ACHN (cell line): ENCODE measurements at places on chromosomes 2 and 18.

GRCh38 chr2:45399040-45399784 lies 211.9 kb downstream of the SRBD1 start:
- DNase-seq = no peak

DNA sequence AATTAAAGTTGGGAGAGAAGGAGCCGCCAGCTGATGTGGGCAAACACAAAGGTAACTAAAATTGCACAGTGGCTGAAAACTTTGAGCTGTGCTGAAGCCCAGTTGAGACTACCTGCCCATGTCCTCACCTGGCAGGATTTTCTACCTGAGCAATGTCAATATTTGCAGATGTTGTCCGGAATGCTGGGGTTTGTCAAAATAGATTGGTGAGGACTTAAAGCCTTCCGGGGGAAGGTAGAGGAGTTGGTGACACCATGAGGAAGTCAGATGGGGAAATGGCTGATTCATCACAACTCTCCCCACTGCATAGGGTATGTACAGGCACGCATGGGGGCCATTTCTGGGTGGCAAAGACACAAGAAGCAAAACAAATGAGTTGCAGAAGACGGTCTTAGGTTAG lies 114.9 kb downstream of the ALK start:
- DNase-seq = no peak

DNA sequence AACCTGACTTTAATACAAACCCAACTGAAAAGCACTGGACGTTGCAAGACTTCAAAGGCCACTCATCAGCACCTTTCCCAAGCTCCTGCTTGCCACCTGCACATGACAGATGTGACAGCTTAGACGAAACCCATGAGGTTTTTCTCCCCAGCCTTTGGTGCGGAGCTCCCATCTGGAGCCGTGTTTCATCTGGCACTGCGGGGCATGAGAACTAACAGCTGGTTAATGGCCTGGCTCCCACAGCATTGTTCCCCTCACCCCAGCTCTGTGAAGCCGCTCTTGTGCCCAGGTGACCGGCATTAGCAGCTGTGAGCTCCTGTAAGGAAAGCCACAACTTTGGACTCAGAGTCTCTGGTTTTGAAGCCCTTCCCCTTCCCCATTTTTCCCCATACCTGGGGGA lies 50.9 kb downstream of the GALR1 start:
- no peak for DNase-seq

DNA sequence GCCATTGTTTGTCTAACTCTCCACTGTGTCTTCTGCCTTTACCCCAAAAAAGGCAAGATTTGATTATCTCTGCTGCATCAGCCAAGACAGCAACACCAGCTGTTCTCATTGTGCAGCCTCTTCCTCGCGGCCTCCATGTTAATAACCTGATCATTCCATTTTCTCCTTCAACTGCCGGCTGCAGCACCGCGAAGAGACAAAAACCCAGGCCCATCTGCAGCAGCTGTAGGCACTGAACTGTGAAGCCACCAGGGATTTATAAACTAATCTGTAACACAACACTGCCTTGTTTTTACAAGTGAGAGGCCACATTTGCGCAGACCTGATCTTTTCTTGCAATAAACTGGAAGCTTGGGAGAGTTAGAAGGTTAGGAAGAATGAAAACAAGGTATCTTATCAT lies 147.8 kb downstream of the SATB2 start:
- DNase-seq = no peak

DNA sequence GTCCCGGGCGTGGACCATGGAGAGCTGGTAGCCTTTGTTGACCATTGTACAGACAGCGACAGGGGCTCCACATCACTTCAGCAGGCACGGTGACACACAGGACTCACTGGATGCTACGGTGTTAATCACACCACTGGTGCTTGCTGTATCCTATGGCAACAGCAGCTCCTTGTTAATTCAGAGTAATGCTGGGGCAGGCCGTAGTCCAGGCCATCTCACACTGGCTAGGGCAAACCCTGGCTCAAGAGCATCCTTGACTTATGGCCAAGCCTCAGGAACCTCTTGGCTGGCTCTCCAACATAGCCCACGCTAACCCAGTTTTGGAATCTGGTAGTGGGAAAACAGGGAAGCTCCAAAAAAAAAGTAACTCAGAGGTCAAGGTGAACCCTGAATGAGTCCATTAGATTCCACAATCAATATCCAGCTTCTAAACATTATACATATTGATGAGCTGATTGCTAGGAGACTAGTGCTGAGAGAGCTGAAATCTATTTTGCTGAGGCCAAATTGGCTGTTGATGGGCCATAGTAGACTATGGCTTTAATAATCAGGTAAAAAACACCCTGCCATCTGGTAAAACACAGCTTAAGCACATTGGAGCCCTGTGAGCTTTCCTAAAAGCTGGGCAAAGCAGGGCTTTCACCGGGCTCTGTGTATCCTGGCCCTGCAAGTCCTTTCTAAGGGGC lies 253.6 kb downstream of the PRKCE start:
- DNase-seq = no peak

DNA sequence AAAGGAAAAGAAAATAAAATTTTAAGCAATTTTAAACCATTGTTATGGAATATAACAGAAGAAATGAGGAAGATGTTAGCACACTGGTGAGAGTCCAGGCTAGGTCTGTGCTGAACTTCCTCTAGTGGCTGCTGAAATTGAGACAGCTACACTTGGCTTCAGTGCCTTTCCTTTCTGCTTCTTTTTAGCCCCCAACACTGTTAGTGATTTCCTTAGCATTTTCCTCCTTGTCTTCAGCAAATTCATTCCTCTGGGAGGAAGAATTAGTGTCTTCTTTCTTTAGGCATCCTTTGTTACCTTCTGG lies 47.6 kb downstream of the ITGAV start:
- no peak for DNase-seq

DNA sequence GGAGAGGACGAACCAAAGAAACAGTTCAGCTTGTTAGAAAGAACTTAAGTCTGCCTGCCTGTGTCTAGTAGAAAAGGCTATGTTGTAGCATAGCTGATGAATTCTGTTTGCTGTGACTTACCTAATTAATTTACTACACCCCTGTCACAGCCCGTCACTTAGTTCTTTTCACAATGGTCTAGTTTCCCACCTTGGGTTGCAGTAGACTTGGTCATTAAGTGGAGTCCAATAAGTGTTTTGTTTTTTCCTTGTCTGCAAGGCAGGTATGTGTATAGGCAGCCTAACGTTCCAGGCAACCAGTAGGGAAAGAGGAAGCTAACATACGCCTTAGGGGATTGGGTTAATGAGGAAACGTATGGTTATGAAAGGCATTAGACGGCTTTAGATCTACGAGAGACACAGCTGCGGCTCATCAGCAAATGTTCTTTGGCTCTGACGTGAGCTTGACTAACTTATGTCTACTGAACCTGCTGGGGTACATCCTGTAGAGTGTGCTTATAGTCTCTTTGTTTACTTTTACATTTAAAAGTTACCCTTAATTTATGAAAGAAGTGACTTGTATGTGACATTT lies 180.1 kb downstream of the PRPF40A start:
- DNase-seq = no peak

DNA sequence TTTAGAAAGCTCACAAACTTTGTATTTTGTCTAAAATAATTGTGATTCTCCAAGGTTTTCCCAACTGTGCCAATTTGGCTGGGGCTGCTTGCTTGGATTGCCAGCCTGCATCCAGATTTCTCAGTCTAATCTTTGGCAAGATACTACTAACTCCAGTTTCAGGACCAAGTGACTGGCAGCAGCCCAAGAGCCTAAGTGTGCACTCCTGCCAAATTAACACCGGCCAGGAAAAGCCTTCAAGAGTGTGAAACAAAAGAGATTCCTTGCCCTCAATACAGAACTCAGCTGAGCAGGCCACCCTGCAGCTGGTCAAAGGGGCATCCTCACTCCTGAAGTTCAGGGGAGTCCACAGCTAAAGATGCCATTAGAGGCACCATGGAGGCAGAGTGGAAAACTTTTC lies 589.0 kb upstream of the ACVR2A start:
- DNase-seq = no peak
